NCI-H69 (cell line): ENCODE measurements at places on chromosomes 11 and 22.

- no peak for DNase-seq
Observed at GRCh38 chr22:48483764-48484528, 1343.7 kb downstream of the BRD1 start.

- DNase-seq: peak; percentile 65
Observed at GRCh38 chr11:68373815-68374501, 61.6 kb downstream of the LRP5 start.

- DNase-seq: no peak
Observed at GRCh38 chr11:90468923-90469322, 246.1 kb upstream of the CHORDC1 start.

- DNase-seq: no peak
Observed at GRCh38 chr11:9660886-9661285, 3.0 kb upstream of the SWAP70 start.

- DNase-seq: no peak
Observed at GRCh38 chr11:24589064-24589463, 92.2 kb downstream of the LUZP2 start.

GRCh38 chr22:48177631-48178030 lies 1415.2 kb downstream of the TBC1D22A start:
- DNase-seq: no peak

- DNase-seq: no peak
Observed at GRCh38 chr11:62398011-62398994, 20.5 kb upstream of the SCGB1A1 start.

DNA sequence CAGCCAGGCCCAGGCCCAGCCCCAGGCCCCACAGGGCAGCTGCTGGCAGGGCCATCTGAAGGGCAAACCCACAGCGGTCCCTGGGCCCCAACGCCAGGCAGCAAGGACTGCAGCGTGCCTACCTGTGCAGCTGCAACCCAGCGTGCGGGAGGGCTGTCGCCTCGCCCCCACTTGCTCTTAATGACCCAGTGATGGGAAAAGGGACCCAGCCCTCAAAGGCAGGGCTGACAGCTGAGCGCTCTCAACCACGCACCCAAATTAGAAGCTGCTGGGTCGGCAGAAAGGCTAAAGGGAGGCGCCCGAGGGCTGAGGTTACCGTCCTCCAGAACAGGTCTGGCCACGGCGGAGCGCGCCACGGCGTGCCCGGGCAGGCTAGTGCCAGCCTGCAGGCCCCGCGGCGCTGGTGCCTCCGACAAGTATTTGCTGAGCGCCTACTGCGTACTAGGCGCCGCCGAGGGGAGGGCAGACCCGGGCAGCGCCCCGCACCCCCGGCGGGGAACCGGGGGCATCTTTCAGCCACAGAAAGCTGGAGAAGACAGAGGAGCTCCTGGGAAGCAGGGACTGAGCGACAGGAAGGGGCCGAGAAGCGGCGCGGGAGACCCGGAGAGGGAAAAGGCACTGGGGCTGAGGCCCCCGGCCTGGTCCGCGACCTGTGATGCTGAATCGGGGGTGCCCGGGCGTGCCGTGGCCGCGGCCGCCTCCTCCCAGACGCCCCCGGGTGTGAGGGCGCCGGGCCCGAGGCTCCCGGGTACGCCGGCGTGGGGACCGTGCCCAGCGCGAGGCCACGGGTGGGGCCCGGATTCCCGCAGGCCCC lies 773 bp downstream of the HRAS start:
- DNase-seq: peak; percentile 73

DNA sequence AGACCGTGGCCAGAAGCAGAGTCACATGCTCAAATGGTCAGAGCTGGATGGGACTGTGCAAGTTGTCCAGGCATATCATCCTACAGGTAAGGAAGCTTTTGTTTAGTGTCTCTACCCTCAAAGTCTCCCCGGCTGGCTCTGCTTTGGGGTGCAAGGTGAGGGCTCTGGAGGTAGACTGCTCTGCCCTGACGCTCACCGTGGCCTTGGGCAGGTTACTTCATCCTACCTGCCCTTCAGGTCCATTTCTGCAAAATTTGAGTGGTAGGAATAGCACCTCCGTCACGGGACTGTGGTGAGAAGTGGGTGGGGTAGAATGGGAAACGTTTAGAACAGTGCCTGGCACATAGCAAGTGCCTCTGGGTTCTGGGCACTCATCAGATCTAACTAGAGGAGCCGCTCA lies 42.2 kb downstream of the NAT10 start:
- DNase-seq: no peak

GRCh38 chr22:49772692-49773091 lies 55.0 kb downstream of the BRD1 start:
- no peak for DNase-seq

- no peak for DNase-seq
Observed at GRCh38 chr11:67463680-67464410, 5.2 kb downstream of the TMEM134 start.

DNA sequence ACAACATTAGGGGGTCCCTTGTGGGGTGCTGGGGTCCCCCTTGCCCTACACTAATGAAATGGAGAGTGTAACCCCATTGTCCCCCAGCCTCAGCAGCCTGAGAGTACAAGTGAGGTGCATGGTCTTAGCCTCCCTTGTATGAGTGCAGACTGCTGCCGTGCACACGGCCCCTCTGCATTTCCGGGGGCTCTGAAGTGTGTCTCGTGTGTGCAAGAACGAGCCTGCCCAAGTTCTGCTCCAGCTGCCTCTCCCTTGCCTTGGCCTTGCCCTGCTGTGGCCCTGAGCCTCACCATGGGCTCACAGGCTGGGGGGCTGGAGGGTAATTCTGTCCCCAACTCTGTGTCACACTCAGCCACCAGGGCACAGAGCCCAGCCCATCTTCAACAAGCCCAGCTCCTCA lies 5.2 kb upstream of the EHD1 start:
- DNase-seq: no peak

- no peak for DNase-seq
Observed at GRCh38 chr11:122799406-122800105, 38.7 kb upstream of the CRTAM start.

- no peak for DNase-seq
Observed at GRCh38 chr22:31911565-31912406, 32.5 kb upstream of the YWHAH start.

DNA sequence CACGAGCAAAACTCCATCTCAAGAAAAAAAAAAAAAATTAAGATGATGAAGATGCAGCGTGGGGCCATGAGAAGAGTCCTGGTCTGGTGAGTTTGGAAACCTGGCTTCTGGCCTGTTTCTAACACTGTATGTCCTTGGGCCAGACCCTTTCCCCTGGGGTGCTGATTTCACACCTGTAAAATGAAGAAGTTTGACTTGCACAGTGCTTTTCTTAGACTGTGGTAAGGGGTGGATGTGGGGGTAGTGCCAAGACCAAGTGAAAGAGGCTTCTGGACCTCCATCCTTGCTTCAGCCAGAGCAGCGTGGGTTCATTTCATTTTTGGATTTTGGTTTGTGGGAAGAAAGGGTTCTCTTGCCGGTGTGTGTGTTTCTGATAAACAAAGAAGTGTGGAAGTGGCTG lies 42.1 kb downstream of the PTPRJ start:
- DNase-seq: no peak

GRCh38 chr22:42711895-42712837 lies 8.5 kb downstream of the A4GALT start:
- DNase-seq: no peak

DNA sequence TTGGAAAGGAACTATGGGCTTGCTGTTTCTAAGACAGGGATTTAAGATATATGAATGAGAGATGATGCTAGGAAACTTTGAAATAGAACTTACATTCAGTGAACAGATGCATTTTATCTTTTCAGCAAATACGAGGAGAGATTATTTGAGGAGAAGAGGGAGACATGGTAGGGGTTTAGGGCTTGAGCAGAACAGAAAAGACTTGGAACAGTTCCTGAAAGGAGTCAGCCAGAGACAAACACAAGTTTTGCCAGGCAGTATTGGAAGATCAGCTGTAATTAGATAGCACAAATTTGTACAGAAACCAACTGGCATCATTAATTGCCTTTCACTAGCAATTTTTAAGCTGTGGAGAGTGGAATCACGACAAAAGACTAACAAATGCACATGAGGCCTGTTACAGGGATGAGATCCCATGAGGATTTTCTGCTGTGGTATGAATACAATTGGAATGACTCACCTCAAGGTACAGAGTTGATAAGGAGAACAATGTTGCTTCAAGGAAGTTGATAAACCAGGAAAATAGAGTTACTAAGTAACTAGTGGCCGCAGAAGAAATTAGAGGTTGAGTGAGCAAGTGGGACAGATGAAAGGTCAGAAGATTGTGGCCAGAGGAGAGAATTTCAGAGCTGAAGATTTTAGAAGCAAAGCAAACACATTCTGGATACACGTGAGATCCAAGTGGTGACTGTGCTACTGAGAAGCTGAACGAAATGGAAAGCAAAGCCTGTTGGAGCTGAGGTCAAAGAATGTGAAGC lies 67.9 kb downstream of the CYB5R2 start:
- no peak for DNase-seq

DNA sequence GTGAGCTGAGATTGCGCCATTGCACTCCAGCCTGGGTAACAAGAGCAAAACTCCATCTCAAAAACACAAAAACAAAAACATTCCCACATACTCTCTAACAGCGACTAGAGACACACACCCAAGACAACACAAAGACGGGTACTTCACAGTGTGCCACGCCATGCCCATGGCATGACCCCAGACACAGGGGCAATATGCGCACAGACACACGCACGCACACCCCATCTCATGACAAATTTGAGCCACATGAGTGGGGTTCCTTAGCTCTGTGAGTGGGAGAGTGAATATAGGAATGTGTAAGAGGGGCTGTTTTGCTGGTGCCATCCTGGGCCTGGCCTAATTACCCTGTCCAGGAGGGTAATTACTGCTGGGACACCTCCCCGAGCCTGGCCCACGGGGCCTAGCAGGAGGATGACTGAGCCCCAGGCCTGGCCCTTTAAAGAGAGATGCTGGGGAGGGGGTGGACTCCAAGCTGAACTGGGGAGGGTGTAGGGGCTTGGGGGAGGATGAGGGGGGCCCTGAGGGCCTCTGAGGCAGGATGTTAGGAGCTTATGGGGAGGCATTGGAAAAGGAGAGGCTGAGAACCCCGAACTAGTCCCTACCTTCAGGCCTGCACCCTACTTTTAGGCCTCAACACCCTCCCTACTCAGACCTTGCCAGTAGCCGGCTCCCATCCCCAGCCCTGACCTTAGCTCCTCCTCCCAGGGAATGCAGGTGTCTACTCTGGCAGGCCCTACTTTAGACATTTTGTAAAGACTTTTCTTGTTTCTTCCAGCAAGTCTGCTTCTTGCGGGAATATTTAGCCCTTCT lies 1.5 kb downstream of the LTBP3 start:
- no peak for DNase-seq

- DNase-seq: no peak
Observed at GRCh38 chr11:3803726-3804495, 4.4 kb upstream of the PGAP2 start.

DNA sequence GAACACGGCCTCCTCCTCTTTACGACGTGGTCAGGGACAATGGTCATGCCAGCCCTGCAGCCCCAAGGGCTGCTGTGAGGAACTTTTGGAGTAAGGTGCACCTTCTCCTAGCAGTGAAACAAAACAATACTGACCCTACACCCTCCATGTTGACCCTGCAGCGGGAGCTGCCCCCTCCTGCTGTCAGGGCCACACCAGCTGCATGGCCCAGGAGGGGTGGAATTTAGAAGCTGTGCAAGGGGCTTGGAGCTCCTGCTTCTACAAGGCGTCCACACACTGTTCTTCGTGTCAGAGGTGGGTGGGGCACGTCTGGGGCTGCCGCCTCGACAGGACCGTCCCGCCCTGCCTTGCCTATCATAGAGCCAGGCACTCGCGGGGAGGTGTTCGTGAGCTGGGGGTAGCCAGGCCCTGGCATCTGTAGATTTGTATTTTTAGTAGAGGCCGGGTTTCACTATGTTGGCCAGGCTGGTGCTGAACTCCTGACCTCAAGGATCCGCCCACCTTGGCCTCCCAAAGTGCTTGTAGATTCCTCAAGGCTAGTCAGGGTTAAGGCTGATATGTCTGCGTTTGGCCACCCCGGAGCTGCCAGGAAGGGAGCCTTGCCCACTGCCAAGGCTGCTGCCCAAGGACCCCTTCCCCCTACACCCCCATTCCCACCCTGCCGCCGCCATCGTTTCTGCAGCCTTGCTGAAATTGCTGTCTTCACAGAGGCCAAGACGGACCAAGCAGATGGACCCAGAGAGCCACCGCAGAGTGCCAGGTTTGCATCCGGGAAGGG lies 15.9 kb downstream of the INCENP start:
- no peak for DNase-seq

- no peak for DNase-seq
Observed at GRCh38 chr22:30640361-30640760, 4.8 kb downstream of the SLC35E4 start.

DNA sequence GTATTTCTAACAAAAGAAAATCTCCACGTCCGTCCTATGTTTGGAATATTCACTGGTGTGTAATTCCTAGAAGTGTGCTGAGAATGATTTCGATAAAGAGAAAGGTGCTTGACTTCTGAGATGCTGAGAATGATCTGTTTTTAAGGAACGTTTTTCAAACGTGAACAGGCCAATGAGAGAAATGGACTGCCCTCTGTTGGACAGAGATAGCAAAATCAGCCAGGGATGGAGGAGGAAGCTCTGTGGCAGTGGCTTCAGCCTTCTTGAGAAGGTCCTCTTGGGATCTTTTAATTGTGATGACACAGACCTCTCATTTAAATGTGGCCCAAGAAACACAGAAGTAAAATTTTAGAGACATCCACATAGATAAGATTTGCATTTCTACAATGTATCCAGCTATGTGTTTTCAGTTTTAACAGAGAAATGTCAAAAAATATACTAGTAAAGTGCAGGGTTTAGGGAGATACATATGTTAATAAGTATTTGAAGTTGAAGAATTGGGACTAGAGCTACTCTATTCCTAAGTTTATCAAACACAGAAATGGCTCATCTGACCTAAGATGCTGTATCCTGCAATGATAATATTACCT lies 84.0 kb upstream of the RCN1 start:
- peak; percentile 81 for DNase-seq

DNA sequence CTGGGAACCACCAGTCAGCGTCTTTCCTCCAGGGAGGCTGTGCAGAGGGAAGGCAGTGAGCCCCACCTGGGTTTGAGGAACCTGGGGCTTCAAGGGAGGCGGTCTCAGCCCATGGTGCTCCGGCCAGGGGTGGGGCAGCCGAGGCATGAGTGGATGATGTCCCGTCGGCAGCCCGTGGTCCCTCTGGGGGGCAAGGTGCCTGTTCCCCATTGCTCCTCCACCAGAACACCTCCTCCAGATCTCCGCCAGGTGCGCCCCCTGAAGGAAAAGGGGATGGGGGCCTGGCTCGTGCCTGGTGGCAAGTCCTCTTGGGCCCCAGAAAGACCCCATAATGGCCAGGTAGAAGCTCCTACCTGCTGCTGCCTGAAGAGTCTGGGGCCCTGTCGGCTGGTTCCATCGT lies 94.1 kb downstream of the KCNQ1 start:
- DNase-seq: no peak

DNA sequence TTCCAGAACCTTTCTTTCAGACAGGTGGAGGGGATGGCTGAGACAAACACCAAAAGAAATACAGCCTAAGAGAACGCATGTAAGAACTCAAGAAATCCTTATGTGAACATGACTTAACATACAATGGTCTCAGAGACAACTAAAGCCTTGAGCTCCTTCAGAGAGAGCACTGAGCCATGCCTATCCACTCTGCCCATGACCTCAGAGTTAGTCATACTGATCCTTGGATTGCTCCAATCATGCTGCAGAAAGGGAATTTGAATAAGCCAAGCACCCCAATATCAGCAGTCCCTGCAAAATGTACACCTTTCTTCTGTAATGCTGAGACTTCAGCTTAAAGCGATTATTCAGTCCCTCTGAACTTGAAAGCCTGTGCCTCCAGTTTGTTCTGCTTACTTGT lies 43.2 kb upstream of the CHKA start:
- DNase-seq: no peak

GRCh38 chr11:94153320-94153719 lies 24.7 kb downstream of the PANX1 start:
- no peak for DNase-seq

GRCh38 chr22:19942157-19943081 lies 801 bp upstream of the TXNRD2 start:
- peak; percentile 33 for DNase-seq
